ENCODE measurements at places on chromosomes 2 and 18.

DNA sequence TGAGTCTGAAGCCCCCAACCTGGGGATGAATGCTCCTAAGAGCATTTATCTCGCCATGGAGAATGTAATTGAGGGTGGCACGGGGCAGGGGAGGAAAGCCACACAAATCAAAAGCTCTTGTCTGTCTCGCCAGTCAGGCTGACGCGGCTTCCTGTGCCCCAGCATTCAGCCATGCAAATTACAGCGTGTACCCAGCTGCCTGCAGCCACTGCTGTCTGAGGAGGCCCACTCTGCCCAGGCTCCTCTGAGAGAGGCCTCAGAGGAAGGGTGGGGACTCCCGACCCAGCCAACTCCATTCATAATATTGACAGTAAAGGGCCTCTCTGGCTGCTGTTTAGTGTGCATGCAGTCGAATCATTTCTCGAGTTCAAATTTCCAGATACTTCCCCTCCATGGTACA lies 22.0 kb downstream of the SMAD7 start:
- no peak for DNase-seq

GRCh38 chr18:9730786-9731185 lies 22.7 kb downstream of the RAB31 start:
- no peak for DNase-seq

DNA sequence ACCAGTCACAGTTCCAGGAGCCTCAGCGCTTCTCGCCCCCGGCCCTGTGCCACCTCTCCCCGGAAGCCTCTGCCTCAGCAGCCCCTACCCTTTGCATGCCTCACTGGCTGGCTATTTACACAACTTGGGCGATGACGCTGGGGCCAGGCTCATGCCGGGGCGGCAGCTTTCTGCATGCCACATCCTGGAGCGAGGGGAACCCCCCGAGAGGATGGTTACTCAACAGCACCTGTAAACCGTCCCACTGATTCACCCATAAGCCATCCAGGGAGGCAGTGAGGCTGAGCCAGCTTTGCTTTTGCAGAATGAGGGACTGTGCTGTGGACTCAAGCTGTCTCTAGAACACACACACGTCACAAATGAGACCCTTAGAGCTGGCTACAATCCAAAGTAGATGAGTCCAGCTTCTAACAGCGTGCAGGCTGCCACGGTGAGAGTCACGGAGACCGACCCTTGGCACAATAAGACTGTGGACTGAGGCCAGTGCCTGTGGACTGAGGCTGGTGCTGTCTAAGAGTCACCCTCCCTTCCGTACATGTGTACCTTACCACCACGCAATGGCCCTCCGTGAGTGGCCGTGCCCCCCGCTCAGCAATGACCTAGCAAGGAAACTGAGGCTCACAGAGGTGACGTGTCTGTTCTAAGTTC lies 45.6 kb upstream of the ODC1 start:
- DNase-seq, result no peak

DNA sequence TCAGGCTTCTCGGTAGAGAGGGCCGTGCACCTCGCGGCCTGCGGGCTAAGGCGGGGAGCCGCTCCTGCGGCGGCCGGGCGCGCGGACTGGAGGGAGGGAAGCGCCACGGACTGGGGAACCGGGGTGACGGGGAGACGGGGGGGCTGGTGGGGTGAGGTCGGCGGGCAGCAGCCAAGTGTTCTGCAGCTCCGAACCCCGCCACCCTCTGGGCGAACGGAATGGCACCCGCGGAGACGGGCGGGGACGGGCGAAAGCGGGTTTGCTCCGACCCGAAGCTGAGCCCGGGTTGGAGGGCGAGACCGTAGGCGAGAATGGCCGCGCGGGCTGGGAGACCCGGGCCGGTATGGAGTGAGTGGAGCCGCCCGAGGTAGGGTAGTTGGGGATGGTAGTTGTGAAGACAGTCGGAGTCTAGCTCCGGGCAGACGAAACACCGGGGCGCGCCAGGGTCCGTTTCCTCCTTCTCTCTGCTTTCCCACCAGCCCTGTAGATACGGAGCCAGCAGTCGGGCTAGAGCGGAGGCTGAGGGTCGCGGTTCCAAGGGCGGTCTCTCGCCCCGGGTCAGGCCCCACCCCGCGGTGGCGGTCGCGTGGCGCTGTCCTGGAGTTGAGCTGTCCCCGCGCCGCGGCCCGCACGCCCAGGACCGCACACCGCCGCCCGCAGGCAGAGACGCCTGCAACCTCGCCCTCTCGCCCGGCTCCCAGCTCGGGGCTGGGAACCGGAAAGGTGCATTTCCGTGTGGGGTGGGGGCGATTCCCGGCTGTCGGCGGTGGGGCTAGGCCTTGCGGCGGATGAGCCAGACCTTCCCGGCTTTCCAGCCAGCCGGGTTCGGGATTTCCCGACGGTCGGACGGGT lies 160.3 kb upstream of the SIX2 start:
- DNase-seq, result no peak

GRCh38 chr2:190563109-190563508 lies 28.6 kb upstream of the NEMP2 start:
- no peak for DNase-seq

DNA sequence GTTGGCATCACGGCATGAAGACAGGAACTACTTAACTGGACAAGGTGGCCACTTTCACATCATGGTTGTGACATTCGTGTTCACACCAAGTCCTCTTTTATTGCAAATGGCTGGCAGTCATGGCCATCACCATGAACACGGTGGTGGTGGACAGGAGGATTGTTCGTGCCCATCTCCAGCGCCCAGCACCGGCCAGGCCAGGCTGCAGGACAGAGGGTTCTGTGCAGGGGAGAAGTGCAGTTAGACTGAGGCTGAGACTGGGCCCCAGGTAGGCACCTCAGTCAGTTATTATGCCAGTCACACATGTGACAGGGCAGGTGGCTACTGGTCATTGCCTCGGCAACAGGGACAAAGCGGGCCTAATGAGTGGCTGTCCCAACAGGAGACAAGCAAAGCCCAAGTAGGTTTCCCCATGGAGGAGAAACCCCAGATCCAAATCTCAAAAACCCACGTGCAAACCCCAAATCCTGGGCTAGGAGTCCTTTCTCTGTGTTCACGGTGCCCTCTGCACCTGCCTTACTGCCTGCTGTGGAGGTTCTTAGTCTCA lies 468.1 kb upstream of the MYT1L start:
- DNase-seq, result no peak
